Suprapubic skin (tissue), 4 donors: ENCODE measurements at places on chromosomes 7 and 10.

DNA sequence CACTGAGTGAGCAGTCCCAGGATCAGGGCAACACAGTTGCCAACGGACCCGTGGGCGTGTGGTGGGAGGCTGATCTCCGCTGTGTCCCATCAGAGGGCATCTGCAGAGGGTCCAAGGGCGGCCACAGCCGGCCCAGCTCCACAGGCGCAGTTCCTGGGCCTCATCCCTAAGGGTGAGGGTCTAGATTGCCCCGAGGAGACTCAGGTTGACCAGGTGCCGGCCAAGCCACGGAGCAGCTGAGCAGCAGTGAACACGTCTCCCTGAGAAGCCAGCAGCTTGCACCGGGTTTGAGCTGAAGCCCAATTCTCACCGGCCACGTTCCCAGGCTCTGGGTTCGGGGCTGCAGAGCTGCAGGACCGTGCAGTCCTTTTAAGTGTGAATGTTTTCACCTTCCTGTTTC is 58.8 kb upstream of the ADGRA1 start:
- DNase-seq, result no peak

- DNase-seq, result no peak
Observed at GRCh38 chr10:29028486-29028885, 260.4 kb upstream of the LYZL1 start.

DNA sequence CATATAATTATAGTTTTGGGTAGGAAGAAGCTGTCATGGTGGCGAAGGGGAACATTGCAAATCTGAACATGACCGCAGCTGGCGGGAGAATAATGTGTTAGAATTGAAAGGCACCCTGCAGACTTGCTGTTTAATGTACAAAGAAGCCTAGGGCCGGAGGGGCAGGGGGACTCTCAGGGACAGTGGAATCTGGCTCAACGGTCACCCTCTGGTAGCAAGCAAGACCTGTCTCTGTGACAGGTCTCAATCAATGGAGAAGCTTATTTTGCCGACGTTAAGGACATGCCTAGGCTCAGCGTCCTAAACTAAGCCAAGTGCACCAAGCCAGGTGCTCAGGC is 177.3 kb downstream of the NSUN6 start:
- peak; percentile 11 for DNase-seq

DNA sequence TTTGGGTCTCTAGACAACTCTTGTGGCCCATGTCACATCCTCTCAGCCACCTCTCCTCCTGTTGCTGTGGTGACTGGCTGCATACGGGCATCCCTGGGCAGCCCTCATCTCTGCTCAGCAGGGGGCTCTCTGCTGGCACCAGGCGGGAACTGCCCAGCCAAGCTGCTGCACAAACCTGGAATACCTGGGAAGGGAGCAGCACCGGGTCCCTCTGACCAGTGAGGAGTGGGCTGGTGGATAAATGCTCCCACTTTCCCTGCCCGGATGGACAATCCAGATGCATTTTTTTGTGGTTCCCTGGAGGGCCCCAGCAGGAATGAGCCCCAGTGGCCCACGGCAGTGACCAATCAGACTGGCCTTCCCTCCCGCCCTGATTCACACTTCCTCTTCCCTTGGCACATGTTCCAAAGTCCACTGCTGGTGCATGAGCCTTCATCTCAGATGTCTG is 21.9 kb downstream of the GRID1 start:
- peak; percentile 70 for DNase-seq

GRCh38 chr7:45219130-45219529 is 61.5 kb downstream of the RAMP3 start:
- no peak for DNase-seq

DNA sequence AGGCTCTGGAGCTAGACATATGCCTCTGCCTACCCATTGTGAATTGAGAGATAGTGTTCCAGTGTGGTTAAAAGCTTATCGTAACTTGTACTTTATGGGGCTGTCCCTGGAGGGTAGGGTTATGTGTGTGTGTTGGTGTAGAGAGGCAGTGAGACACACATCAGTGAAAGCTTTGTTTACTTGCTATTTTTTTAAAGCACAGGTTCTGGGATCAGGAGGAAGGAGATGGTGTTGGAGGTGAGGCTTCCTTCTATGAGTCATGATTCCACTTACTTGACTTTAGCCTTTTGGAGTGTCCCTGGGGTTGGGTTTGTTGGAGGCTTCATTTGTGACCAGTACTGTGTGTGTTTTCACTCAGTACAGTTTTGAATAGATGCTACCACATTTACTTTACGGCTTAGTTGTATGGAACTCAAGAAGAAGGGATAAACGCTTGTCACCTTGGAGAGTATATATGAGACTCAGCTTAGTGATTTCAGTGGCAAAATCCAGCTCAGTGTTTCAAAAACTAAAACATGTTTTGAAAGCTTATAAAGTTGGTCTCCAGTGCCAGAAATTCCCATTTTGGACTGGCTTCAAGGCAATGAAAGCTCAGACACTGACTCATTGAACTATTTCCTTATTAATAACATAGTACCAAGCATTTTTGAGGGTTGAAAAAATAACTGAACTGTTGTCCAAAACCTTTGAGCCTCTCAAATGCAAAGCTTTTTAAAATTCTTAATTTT is 106.2 kb downstream of the PLXDC2 start:
- no peak for DNase-seq

DNA sequence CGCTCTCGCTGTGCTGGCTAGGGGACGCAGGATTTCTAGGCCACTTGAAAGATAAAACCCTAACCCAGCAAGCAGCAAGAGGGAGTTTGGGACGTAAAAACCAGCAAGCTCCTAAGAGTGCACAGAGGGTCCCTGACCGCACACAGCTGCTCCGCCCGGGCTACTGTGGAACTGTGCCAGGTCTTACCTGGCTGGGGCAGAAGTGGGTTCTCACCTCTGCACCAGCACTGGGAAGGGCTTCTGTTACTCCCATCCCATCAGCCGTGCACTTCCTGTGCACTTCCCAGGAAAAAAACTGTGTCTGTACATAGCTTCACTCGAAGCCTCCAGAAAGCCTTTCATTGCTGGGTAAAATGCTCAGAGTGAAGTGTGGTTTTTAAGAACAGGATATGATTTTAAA is 45.9 kb upstream of the PTF1A start:
- DNase-seq, result no peak

GRCh38 chr7:6656413-6656812 is 19.3 kb downstream of the ZNF316 start:
- DNase-seq, result no peak

DNA sequence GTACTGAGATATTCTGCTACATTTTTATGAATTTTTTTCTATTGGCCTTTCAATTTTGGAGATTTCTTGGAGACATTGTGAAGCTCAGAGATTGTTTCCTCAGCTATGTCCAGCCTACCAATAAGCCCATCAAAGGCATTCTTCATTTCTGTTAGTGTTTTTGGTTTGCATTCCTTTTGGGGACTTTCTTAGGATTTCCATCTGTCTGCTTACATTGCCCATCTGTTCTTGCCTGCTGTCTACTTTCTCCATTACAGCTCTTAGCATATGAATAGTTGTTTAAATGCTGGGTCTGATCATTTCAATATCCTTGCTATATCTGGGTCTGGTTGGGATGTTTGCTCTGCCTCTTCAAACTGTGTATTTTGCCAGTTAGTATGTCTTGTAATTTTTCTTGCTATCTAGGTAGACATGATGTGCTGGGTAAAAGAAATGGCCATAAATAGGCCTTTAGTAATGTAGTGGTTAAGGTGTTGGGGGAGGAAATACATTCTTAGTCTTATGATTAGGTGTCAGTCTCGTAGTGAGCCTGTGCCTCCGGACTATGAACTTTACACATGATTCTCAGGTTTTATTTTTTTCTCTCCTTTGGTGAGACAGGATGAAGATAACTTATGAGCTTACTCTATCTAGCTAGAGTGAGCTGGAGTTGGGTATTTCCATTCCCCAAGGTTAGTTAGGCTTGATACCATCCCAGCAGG is 32.6 kb upstream of the NME8 start:
- DNase-seq, result no peak

- no peak for DNase-seq
Observed at GRCh38 chr10:126536148-126536547, 134.3 kb downstream of the C10orf90 start.

DNA sequence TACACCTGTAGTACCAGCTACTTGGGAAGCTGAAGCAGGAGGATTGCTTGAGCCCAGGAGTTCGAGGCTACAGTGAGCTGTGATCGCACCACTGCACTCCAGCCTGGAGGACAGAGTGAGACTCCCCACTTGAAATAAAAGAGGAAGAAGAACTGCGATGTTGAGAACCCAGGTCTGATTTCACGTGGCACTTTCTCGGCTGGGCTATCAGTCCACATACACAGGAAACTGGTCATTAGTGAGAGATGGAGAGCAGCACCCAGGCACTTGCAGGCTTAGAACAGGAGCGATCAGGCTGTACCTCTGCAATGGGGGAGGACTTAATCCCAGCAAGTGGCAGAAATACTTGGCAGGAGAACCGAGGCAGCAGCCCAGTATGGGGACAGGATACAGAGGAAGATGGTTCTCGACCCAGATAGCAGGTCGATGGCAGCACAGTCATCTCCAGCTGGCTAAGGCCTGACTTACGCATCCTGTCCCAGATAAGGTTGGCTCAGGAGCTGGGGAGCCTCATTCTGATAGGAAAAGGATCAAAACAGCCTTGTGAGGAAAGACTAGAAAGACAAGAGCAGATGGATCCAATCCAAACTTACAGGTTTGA is 487.7 kb upstream of the AUTS2 start:
- DNase-seq, result no peak

DNA sequence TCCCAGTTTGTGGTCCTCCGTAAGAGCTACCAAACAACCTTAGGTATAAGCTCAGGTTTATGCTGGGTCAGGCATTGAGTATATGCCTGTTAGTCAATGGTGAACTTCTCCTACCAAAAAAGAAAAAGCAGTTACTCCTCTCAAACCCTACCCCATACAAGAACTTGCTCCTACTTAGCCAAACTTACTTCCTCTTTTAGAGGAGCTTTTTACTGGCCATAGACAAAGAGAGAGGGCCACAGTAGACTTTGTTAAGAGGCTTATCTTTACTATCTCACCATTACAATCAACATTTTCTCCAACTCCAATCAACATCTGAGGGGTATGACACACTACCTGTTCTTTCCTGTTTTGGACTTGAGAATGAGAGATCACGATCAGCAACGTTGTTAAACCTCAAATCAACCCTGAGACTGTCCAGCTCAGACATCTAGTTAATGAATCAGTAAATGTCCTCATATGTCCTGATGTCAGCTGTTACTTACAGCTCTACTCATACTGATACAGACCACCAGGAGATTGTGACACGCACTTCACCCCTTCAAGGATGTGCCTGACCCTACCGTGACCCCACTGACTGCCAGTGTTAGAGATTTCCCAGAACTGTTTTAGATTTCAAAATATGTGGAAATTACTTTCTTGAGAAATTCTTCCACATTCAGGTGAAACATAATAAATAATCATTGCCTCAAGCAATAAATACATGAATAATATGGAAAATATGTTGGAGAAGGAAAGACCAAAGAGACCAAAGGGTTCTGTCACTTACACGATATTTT is 18.4 kb upstream of the CCDC71L start:
- no peak for DNase-seq

DNA sequence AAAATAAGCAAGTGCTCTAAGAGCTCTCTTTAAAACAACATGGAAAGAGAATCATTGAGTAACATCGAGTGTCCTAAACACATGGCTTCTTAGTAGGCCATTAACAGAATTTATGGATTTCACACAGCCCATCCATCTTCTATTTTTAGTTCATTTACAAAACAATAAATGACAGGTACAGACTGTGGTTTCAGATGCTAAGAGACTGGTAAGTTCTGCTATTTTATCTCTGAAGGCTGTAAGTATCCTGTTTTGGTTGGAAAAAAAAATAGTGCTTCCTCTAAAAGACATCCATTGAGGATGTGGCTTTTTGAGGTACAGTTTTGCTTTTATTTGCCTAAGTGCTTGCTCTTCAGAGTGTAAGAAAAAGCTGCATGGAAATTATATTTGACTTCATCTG is 27.4 kb upstream of the GNAI1 start:
- DNase-seq, result no peak

DNA sequence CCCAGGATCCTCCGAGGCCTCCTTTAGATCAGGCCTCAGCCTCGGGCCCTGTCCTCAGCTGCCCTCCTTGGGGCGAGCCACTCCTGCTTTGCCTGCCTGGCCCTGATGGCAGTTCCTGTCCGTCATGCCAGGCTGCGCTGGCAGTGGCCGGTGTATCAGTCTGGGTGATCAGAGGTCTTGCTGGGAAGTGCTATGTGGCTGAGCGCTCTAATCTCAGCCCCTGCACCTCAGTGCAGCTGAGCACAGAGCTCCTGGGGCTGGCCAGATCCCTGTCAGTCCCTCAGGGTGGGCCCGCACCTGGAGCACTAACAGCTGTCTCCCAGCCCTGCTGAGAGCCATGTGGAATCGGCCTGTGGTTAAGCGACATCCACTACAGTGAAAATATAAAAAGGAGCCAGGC is 14.8 kb upstream of the CFAP46 start:
- DNase-seq, result no peak

DNA sequence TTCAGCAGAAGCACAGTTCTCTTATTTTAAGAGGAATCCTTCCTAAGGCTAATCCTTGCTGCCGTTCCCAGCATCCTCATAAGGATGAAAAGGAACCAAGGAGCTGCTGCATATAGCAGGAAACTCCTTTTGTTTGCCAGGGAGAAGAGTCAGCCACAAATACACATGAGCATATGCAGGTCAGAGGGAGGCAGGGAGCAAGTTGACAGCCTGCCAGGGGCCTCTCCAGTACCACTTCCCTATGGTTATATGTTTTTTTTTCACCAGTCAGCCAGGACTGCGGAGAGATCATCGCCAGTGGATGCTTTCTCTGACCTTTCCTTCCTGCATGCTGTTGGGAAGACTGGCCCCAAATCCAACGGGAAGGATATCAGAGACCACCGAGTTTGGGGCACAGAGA is 39.8 kb downstream of the SLC35B4 start:
- no peak for DNase-seq

DNA sequence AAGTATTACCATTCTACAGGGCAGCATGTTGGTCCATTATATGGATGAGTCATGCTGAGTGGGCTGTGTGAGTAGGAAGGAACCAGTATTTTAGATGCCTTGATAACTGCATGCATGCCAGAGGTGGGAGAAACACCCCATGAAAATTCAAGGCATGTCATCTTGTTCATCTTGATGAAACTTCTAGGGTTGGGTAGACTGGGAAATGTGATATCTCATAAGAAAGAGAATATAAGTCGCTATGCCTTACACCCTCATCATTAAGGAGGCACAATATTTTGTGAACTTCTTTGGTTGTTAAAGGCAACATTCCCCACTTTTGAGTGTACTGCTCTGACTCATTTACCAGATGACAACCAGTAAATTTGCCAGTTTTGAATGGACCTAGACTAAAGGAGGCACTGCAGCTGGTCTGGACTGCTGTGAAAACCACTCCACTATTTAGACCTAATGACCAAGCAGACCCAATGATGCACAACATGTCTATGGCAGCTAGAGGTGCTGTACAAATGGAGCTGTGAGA is 48.0 kb downstream of the ZNF365 start:
- no peak for DNase-seq

DNA sequence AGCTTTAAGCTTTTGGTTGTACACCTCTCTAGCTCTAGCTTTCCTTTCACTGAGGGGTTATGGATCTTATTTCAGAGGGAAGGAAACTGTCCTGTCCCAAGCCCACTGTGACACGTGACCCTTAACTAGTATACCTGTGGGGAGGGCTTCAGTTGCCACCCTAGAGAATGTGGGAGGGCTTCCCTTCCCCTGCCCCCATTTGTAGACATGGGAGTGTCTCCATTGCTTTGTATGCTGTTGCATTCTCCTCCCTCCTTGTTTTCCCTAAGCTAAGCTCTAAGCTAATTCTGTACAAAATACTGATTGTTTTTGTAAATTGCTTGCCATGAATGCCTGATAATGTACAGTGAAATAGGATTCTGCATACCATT is 11.2 kb downstream of the LUC7L2 start:
- no peak for DNase-seq
